ENCODE measurements at places on chromosomes 16 and 17.

- no peak for DNase-seq
Measured at GRCh38 chr17:28527859-28528258, 21.7 kb downstream of the FOXN1 start.

GRCh38 chr16:67040906-67041305 is 12.0 kb downstream of the CBFB start:
- no peak for DNase-seq

DNA sequence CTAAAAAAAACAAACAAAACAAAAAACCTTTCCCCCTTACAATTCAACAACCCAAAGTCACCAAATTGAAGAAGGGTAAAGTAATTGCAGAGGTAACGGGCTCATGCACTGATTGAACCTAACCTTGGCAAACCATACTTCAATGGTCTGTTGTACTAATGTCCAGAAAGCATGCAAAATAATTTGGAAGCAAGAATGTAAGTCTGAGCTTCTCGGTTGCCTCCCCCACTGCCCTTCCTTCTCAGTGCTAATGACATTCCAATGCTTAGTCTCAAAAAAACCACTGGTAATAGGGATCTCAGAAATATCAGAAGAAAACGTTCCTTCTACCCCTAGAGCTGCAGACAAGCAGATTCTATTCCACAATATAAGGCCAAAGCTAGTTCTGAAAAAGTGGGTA is 15.8 kb downstream of the KRABD2 start:
- DNase-seq: no peak

DNA sequence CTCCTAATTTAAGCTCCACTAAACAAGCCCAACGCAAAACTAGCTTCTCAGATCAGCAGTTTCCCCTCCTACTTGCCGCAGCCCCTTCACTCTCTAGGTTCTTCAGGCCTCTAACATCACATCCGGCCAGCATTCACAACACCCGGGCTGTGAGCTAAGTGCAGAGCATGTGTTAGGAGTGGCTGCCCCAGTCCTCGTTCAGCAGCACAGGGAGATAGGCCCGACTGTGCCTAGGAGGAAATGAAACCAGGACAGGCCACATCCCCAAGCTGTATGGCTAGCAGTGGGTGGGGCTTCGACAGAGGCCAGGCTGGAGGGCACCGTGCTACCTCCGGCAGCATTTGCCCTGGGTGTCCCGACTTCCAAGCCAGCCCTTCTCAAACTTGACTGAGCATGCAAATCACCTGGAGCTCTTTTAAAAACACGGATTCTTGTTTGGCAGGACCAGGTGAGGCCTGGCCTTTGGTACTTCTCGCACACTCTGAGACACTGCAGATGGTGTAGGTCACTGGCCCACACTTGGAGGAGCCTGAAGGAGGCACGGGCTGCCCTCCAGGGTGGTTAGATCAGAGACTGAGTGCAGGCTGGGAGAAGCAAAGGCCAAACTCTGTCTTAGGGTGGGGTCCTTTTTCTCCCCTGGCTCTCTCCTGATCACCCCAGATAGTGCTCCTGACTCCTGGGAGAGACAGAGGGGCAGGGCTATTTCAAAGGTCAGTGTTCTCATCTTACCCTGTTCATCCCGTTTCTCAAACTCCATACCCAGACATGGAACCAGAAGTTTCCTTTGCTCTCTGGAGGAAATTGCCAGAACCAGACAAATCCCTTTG is 202.0 kb downstream of the C16orf78 start:
- DNase-seq: no peak

GRCh38 chr17:41140360-41141131 is at the start of gene KRTAP4-6:
Gene KRTAP4-6, minus strand, starts transcription at chr17:41140544. Its CDS starts 57 bp downstream, at chr17:41140487.
- peak; percentile 89 for DNase-seq
